ENCODE measurements at places on chromosomes 4 and X.

DNA sequence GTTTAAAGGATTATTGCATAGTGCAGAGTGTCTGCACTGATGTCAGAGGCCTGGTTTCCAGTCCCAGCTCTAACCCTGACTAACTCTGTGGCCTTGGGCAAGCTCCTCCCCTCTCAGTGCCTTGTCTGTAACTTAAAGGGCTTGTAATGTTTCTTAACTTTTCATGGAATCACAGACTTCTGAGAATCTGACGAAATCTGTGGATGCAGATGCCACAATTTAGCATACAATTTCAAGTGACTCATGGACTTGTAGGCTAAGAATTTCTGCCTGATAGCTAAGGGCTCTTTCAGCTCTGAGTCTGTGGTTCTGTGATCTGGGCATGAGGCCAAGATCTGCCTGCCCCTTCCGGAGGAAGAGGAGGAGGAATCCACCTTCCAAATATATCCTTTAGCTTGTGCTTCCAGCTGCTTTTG, 236.9 kb downstream of the AR start:
- no peak for DNase-seq

DNA sequence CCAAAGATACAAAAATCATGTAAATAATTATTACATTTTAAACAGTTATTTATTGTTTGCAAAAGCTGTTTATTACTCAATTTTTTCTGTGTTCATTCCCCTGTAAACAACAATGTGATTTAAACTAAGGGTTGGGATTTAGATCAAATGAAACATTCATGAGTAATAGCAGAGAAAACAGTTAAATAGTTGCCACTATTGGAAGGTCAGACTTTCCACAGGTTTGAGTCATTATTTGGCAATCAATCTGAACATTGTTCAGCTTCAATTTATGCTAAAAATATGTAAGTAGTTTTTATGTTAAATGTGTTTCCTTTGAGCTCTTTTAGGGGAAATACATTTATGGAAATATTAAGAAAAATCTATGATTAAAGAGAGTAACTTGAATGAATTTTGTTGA, 144.9 kb downstream of the STIM2 start:
- no peak for DNase-seq

DNA sequence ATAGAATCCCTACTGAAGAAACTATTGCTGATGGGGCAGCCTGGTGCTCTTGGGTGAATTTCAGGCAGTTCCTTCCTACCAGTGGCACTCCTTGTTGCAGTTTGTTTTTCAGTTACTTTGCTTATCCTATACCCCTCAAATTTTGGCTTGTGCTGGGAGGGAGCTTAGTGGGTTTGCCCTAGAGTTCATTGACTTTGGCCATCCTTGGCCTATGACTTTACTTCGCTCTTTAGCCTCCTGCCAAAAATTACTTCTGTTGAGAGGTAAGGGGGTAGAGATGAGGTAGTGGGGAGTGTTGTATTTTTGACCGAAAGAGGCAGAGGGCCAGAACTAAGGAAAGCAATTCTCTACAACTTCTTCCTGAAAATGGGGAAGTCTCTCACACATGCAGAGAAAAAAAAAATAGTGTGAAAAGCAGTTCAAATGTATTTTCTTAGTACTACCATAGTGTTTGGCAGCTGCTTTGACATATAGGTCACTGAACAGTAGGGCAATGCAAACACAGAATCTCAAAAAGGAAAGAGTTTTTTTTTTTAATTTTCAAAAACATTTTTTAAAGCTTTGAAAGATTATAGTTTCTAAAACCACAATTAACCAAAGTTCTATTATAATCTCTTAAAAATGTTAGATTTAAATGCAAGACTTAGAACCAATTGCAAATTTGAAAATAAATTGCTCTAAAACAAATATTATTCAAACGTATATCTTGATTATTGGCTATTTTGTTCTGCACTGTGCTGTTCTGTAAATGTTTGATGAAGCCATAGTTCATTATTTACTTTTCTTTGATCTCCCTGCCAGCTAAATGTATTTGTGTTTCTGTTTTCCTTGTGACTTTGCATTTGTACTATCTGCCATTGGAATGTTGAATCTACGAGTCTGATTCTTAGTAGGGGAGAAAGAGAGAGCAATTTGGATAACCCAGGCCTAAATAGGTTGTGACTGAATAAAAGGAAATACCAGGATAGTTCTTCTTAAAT, 73.6 kb downstream of the DCK start:
- DNase-seq: no peak

GRCh38 chrX:154547245-154548027, at the start of gene IKBKG:
Gene IKBKG (plus strand): TSS chrX:154547620. CDS start chrX:154552003, 4,383 bp downstream.
- DNase-seq: peak; percentile 55

DNA sequence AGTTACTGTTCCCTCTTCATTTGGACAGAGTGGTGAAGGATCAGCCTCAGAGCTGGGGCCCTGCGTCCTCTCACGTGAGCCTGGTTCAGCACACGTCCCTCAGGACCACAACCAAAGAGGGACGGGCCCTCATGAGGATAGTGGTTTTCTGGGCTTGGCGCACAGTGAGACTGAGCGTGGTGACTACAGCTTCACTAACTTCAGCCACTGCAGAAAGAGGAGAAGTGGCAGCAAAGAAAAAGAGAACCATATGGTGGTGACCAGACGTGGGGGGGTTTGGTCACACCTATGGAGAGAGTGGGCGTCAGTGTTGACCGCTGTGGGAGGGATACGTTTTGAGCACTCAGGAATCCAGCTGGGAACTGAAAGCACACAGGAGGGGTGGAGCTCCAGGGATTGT, 21.8 kb upstream of the TNIP3 start:
- DNase-seq: no peak

DNA sequence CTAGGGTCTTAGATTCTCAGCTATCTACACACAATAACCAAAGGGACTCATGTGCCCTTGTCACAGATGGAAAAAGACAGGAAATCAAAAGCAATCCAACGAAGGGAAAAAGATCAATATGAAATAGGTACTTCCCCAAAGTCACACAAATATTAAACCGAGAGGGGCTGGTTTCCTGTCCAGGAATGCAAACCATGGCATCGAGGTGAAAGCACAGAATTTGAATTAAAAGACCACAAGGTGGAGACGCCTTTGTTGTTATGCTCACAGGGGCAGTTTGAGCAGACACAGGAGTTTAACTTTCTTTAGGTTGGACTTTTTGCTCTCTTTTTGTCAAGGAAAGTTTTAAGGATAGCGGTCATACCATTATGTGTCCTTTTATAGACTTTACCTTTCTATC, 14.3 kb downstream of the H2BW1 start:
- DNase-seq: no peak

- DNase-seq: no peak
Measured at GRCh38 chr4:135316266-135316779, 1114.7 kb upstream of the PABPC4L start.

- no peak for DNase-seq
Measured at GRCh38 chr4:25174674-25175073, 14.4 kb upstream of the SEPSECS start.

DNA sequence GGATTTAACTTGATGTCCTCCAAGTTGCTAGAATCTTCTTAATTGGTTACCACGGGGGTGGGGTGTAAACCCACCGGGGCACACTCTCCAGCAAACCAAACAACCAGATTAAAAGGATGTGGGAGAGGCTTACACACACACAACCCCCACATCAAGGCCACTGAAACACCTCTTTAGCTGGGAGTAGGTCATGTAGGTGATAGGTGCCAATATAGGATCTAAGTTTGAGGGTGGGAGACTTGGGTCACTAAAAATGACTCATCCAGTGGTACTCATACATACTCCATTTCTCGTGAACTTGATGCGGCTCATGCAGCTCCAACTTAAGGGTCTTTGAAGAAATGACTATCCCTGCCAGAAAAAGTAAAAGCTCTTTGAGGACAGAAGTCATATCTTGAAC, 20.5 kb upstream of the CD40LG start:
- no peak for DNase-seq

DNA sequence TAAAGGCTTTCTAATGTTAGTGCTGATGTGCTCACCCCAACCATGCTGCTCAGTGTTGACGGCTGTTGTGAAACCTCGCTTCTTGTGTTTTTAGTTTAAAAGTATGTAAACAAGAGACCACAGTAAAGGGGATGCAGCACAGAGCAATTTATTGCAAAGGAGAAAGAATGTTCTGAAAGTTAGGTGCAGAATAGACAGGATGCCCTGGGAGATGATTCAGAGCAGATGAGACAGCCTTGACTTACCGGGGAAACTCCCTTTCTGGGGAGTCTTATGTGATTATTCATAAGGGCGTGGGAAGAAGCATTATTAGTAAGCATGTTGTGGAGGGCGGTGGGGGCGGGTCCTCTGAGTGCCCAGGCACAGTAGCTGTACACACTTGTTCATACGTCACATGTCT, 47.7 kb downstream of the EVC start:
- DNase-seq: peak; percentile 38

DNA sequence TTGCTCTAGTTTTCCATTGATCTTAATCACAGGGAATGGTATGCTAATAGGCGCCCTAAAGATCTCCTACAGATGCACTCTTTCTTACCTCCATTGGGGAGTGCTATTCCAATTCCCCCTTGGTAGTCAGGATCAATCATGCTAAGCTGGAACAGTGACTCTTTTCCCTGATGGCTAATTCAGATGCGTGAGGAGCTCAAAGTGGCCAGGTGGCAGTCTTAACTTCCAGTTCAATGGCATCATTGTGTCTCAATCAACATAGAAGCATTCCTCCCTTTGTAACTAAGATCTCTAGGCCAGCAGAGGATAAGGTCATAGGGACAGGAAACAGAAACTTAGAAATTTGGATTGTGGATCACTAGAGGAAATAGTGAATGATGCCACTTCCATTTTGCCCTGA, 216.8 kb downstream of the GRID2 start:
- DNase-seq: no peak

DNA sequence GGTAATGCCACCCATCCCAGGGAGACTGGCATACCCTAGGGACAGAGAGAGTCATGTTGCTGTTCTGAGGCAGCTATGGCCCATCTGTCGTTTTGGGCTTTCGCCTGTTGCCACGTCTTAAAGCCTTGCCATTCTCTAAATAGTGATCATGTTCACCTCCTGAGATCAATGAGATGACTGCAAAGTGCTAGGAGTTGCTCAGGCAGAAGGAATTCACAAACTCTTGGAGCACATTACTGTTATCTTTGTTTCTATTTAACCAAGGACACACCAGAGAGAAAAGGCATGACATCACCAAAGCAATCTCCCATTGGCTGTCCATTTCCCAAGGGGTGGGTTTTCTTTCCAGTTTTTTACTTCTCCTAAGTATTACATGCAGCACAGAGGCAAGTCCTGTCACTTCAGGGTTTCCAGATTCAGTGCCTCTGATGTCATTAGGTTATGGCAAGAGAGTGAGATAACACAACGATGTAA, 37.1 kb upstream of the SETD7 start:
- DNase-seq: no peak

DNA sequence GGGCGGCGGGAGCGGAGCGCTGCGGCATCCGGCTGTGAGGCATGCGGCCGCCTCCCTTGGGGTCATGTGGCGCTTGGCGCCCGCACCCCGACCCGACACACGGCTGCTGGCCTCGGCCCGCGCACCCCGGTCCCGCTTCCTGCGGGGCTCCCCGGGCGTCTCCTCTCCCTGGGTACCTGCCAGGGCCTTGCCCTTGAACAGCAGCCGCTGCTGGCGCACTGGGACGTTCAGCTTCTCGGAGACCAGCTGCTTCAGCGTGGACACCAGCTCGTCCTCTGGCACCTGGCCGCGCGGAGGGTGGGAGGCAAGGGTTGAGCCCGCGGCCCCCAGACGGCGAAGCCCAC, 391 bp downstream of the UBL4A start:
- DNase-seq: no peak

DNA sequence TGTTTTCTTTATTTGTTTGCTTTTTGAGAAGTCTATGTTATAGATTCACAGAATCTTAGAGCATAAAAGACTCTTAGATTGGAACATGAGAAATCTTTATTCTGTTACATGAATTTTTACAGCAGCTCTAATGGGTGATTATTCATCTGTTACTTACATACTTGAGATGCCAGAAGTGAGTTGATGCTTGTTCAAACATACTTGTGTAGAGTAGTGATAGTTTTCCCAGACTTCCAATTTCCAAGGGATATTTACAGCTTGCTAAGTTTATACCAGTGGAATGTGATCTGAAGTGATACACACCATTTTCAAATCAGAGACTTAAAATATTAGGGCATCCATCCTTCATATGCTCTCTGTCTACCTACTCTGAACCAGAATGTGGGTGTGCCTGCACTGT, 252.9 kb upstream of the SMIM31 start:
- no peak for DNase-seq

GRCh38 chrX:115260330-115260729, 26.4 kb upstream of the LRCH2 start:
- DNase-seq: no peak

GRCh38 chr4:74545448-74545847, 100.5 kb downstream of the AREG start:
- no peak for DNase-seq

DNA sequence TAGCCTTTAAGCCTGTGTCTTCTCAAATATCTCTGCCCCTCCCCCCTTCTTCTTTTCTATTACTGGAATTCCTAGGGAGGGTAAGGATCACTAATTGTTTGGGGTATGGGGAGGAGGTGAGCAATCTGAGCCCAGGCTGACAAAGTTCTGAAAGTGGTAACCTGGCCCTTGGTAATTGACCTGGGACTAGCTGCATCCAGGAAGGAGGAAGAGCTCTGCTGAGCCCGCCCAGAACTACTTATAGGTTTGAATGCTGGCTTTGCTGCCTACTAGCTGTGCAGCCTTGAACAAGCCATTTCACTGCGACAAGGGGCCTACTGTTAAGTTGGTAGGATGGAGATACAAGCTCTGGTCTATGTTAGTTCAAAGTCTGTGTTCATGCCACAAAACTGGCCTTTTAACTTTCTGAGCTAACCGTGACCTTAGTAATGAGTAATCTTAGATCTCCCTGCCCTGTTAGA, 37.8 kb downstream of the DGKK start:
- DNase-seq: no peak

DNA sequence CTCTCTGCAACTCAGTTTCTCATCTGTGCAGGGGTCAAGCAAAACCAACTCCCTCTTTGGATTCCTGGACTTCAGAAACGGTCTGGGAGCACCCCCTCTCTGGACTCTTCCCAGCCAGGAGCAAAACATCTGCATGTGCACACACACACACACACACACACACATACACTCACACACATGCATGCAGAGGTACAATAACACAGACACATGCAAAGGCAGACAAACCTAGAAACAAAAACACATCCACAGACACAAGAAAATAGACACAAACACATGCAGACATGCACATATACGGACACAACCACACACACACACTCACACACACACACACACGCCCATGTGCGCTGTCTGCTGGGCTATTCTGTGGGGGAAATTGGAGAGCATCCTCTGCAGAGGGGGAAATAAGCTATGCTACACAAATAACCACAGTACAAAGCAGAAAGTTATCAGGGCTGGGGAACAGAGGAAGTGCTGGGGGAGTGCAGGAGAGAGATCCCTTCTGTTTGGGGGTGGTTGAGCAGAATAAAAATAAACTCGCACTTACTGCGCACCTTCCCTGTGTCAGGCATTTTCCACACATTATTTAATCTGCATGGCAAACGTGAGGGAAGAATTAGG, 19.9 kb downstream of the IQSEC2 start:
- DNase-seq: no peak

DNA sequence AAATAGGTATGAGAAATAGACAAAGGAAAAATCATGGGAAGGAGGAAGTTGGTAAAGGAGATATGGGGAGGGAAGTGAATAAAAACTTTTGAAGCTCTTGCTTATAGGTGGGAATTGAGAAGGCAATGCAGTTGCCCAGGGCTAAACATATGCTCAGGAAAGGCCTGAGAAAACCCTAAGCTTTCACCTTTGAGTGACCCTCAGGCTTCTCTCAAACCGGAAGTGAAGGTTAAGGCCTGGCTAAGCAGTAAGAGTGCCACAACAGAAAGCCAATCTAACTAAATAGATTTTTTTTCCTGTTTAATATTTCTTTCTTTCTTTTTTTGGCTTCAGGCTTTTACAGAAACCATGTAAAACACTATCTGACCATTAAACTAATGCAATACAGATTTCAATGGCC, 69.5 kb upstream of the GABRA3 start:
- DNase-seq: no peak

Data from GM12864 (cell line).